ENCODE measurements at places on chromosomes 7 and 10. TPM values are rescaled to one million over a fixed set of nuclear protein-coding genes. Genes with fewer than 3 reads are reported as not detected.
A peak's percentile ranks its signal among the peaks of the same experiment; 100 is the strongest.

GRCh38 chr7:155533827-155534690 lies 12.3 kb downstream of the CNPY1 start:
- no peak for DNase-seq

DNA sequence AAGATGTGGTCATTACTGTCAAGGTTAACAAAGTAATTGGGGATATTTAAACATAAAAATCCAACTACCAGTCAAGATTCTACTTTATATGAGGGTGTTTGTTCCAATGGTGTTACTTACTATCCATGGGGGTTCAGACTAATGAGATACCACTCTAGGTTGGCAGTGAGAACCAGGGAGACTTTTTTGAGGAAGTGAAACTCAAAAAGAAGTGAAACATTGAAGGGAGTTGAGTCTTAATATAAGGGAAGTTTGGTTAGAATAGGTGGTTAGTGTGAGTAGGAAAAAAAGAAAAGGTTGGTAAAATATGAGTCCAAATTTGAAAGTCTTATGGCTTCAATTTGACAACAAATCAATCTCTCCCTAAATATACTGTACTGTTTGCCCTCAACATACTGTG lies 123.6 kb upstream of the ANK3 start:
- peak; percentile 35 for DNase-seq

DNA sequence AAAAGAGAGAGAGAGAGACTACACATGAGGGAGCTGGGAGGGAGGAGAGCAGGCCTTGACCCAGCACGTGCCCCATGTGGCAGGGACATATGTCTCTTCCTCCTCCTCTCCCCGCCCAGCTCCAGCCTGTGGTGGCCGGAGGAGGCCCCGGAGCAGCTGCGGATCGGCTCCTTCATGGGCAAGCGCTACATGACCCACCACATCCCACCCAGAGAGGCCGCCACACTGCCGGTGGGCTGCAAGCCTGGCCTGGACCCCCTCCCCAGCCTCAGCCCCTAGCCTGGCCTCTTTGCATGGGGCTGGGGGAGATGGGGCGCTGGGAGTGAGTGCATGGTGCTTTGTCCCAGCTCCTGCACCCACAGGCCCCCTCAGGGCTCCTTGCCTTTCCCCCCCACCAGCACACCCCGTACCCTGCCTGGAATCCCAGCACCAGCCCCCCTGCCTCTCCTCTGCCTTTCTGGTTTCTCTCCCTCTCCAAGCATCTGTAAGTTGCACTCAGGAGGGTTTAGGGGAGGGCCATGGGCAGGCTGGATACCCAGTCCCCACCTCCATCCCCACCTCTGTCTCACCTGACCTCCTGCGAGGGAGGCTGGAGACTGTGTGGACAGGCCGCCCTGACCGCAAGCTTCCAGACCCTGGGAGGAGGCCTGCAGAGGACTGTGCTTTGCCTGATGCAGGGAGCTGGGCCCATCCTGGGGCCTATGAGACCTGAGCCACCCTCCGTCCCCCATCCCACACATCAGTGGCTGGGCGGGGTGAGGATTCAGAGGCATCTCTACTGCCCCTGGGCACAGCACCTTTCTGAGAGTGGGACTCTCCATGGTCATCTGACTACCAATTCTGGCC lies 4.8 kb downstream of the UPK3B start:
- DNase-seq: no peak

CLRN3 gene
- not detected for polyA plus RNA-seq

DNA sequence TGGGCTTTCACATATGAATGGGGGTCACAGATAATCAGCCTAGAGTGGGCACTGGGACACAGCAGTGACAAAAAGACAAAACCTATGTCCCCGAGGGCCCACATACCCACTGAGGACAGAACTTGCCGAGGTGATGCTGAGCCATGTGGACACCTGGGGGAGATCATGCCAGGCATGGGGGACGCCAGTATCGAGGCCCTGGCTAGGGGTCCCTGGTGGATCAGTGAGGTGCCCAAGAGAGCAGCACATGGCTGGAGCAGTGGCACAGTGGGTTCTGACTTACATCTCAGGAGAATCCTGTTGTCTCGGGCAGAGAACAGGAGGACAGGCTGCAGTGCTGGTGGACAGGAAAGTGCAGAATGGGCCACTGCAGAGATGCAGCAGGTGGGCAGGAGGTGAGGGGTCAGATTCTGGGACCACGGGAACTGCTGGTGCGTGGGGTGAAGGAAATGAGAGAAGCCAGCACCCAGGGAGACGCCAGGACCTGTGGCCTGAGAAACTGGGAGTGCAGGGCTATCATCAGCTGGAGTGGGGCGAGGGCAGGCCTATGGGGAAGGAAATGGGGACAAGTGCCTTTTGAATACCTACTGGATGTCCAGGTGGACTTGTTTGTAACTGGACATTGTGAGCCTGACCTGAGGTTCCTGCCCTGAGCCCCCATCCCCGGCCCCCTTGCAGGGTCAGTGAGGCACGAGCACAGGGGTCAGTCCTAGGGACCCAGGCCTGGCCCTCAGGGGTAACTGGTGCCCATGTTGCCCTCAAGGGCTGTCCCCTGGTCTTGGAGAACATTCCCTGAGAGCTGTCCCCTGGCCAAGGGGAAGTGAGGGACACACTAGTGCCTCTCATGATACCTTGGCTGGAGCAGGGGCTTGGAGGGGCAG lies 91.2 kb upstream of the RET start:
- no peak for DNase-seq

- no peak for DNase-seq
These were observed 58.0 kb downstream of the PRKAG2 start for GRCh38 chr7:151818674-151819519.

DNA sequence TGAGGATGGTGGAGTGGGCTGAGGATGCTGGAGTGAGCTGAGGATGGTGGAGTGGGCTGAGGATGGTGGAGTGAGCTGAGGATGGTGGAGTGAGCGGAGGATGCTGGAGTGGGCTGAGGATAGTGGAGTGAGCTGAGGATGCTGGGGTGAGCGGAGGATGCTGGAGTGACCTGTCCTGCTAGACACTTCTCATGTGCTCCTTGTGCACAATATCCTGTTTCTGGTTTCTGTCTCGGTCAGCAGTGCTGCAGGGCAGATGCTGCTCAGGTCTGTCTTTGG lies 29.2 kb downstream of the ANXA8 start:
- DNase-seq: no peak

DNA sequence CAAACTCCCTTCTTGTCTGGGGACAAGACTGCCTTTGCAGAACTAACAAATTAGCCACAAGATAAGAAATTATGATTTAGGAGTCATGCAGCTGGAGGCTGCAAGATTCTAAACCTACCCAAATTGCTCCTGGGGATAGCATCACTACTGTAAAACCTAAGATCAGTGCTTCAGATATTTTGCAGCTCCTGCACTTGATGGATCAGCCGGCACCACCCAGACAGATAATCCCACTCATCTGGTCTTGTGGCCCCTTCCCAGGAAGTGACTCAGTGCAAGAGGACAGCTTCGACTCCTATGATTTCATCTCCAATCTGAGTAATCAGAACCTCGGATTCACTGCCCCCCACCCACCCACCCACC lies 181.9 kb downstream of the AKR1D1 start:
- peak; percentile 82 for DNase-seq

TMEM273 gene
- polyA plus RNA-seq: 7.9 TPM

GSAP gene
- polyA plus RNA-seq: 39.2 TPM

- DNase-seq: no peak
These were observed 121.9 kb downstream of the STRA8 start for GRCh38 chr7:135355377-135356048.

DNA sequence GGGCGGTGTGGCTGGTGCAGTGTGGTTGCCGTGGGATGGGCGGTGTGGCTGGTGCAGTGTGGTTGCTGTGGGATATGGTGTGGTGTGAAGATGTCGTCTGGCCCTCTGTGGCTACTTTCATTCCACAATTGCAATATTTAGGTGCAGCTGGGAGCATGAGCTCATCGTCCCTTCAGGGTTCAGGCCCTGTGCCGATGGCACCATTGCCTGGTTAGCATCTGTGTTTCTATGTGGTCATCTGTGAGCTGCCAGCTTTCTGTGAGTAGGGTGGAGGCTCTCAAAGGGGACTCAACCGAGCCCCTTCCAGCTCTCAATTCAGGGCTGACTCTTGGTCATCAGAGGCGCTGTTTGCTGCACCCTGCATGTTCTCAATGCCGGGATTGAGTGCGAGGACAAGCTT lies 3.6 kb downstream of the ADGRA1 start:
- no peak for DNase-seq

GRCh38 chr10:103648251-103648635 lies 154.7 kb downstream of the NEURL1 start:
- DNase-seq: no peak

HSPA12A gene
- not detected for polyA plus RNA-seq

Data from CD14-positive monocyte (primary cell).